Right cardiac atrium (tissue), 5 donors: ENCODE measurements at places on chromosomes 1 and 21. TPM values are rescaled to one million over a fixed set of nuclear protein-coding genes. Genes with fewer than 3 reads are reported as not detected.

The SPRR1B gene
- not detected for total RNA-seq

The OR2W3 gene
- not detected for total RNA-seq

The TMEM240 gene
- 7.8 TPM for total RNA-seq

The RORC gene
- 6.6 TPM for total RNA-seq

The HSD3B1 gene
- not detected for total RNA-seq

The CRYAA gene
- not detected for total RNA-seq

The FCRL6 gene
- not detected for total RNA-seq

The ATP6V1G3 gene
- total RNA-seq = not detected

The MYBPH gene
- total RNA-seq = not detected

The KCNQ4 gene
- 1.0 TPM for total RNA-seq

The GREM2 gene
- not detected for total RNA-seq

The KRTAP13-2 gene
- not detected for total RNA-seq

GRCh38 chr1:245301162-245301580 is 146.4 kb downstream of the KIF26B start:
- peak; percentile 69 for DNase-seq

DNA sequence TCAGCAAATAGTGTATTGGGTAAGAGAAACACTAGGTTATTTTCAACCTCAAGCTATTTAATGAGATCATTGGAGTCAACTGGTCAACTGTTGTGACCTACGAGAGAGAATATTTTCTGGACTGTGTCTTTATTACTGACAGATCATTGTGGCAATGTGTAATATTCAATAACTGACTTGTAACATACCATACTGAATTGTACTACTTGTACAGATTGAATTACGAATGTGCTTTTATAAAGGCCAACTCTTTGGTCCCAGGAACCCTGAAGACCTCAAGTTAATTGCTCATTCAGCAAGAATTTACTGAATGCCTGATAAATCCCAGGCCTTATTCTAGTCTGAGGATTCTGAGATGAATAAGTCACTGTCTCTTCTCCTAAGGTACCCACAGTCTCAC is 56.1 kb upstream of the CAMK1G start:
- DNase-seq = no peak

GRCh38 chr21:14864211-14865021 is 200.4 kb downstream of the NRIP1 start:
- peak; percentile 88 for DNase-seq

DNA sequence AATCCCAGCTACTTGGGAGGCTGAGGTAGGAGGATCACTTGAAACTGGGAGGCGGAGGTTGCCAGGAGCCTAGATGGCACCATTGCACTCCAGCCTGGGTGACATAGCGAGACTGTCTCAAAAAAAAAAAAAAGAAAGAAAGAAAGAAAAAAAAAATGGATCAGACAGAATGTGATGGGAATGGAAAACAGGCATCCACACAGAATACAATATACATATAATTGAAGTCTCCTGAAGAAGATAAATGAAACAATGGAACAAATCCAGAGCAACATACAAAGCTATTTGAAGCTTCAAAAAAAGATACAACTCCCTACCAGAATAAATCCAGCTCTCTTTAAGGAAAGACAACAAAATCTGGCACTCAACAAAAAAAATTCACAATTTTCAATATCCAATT is 10.9 kb upstream of the EGLN1 start:
- DNase-seq = no peak

GRCh38 chr21:45086337-45086958 is 12.1 kb downstream of the ADARB1 start:
- no peak for DNase-seq

GRCh38 chr1:100972185-100972584 is 53.4 kb downstream of the DPH5 start:
- no peak for DNase-seq

- no peak for DNase-seq
These were observed 123.6 kb downstream of the TGFB2 start for GRCh38 chr1:218468711-218469110.

GRCh38 chr1:204544321-204544720 is 28.1 kb downstream of the MDM4 start:
- no peak for DNase-seq

DNA sequence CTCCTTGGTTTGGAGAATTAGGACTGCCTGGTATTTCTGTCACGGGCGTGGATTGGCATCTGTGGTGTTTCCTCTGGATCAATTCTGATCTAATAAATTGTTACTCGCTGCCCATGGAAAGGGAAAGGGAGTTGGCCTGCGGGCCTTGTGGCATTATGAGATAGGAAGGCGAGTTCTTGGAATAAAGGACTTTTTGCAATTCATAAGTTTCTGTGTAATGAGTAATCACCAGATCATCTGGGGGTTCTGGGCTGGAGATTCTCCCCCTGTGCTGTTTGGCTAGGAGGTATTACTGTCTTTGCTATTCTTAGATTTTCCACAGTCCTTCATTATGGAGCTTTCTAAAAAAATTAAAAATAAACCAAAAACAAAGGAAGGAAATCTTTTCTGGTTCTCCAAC is 315.9 kb downstream of the CAMTA1 start:
- no peak for DNase-seq

GRCh38 chr1:154371436-154371835 is 33.7 kb upstream of the IL6R start:
- DNase-seq = no peak

DNA sequence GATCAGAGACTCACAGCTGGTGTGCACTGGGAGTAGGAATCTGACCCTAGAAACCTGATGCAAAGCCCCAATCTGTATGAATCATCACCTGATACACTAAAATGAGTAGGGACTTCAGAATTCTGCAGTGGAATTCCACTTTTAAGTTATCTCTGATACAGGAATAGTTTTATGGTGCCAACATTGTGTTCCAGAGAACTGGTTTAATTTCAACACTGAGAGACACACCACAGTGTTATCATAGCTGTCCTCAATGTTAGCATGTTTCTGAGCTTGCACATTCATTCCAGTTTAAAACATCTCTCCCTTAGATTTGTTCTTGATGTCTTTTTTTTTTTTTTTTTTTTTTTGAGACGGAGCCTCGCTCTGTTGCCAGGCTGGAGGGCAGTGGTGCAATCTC is 7.1 kb downstream of the UTS2 start:
- no peak for DNase-seq

DNA sequence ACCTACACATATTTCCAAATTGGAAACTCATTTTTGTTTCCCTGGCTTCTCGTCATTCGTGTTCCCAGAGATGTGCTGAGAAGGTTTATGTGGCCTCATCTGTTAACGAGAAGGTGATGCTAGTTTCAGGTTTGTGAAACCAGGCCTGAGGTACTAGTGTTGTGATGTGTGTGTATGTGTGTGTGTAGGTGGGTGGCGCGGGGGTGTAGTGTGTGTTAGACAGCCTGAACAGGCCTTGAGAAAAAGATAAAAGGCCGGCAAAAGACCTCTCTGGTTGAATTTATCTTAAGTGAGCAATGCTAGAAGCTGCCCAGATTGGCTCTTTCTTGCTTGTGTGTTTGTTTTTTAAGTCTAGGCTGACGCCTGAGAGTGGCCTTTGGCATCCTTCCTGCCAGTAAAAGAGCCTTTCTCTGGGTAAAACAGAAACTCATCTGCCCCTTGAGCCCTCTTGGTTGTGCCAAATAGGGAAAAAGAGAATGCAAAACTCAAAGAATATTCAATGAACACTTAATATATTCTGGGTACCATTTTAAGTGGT is 65.8 kb upstream of the HSD17B7 start:
- no peak for DNase-seq

GRCh38 chr1:245656189-245656717 is 501.5 kb downstream of the KIF26B start:
- no peak for DNase-seq

- no peak for DNase-seq
These were observed 54.9 kb downstream of the KCNK1 start for GRCh38 chr1:233668725-233669294.
